Stimulated activated CD4-positive, alpha-beta T cell treated with anti-CD3 and anti-CD28 coated beads, Interleukin-12 subunit alpha, Interleukin-12 subunit beta, amount 100 ng/mL, for 48 hours (primary cell): ENCODE measurements at places on chromosomes 1 and 21.
A peak's percentile ranks its signal among the peaks of the same experiment; 100 is the strongest.

GRCh38 chr1:15902882-15903281 lies 55.4 kb downstream of the SPEN start:
- DNase-seq, result no peak

DNA sequence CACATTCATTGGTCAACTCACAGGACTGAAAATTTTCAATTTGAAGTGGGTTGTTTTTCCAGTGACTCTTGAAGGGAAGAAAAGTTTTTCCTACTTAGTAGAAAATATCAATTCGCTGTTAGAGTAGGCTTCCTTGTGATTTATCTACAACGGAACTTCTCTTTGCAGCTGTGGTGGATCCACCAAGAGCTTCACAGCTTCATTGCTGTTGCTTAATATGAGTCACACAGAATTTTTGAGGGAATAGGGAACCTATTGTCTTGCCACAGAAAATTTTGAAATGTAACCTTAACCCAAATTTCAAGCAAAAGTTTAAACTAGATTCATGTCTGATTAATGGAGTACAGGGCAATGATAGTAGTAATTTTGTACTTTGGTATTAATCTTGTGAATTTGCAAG lies 58.4 kb upstream of the IFI44L start:
- DNase-seq, result no peak

GRCh38 chr1:44808063-44808937 lies at the start of gene BTBD19:
BTBD19 (plus strand) TSS chr1:44808523; CDS start chr1:44808821, 298 bp downstream.
- DNase-seq, result peak; percentile 78

- no peak for DNase-seq
Measured at GRCh38 chr1:57576756-57577155, 152.9 kb upstream of the DAB1 start.

GRCh38 chr1:200206761-200207160 lies 179.3 kb downstream of the NR5A2 start:
- DNase-seq, result no peak

DNA sequence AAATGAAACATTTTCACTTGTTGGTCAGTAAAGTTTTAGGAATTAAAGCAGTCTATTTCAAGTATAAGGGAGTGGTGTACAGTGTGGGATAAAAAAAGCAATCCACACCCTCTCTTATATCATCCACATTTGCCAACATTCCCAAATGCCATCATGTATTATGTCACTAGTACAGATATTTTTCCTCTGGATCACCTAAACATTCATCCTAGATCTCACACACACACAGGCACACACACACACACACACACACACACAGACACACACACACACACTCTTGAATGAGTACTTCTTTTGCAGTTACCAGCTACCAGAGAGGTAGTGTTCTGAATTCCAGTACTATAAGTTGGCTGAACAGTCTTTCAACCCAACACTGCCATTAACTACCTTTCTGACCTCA lies 1369.1 kb upstream of the ADGRL4 start:
- no peak for DNase-seq
